ENCODE measurements at places on chromosomes 2 and 18.

DNA sequence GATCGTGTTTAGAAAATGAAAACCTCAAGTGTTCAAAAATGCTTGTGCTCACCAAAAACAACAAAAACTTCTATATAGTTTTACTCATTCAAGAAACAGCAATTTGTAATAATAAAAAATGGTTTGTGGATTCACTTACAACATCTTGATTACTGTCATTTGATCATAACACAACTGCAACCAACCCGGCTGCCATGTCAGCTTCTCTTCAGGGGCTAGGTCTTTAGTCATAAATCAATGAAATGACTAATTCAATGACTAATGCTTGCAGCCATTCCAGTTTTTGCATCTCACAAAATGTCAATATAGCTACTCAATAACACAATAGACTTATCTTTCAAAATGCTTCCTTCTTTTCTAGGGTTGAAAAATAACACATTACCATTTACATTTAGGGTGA, 128.0 kb downstream of the OLA1 start:
- DNase-seq: no peak

- DNase-seq: no peak
These were observed 5.0 kb upstream of the EVA1A start for GRCh38 chr2:75565472-75566462.

- DNase-seq: no peak
These were observed 57.9 kb downstream of the COL4A3 start for GRCh38 chr2:227222292-227222691.

DNA sequence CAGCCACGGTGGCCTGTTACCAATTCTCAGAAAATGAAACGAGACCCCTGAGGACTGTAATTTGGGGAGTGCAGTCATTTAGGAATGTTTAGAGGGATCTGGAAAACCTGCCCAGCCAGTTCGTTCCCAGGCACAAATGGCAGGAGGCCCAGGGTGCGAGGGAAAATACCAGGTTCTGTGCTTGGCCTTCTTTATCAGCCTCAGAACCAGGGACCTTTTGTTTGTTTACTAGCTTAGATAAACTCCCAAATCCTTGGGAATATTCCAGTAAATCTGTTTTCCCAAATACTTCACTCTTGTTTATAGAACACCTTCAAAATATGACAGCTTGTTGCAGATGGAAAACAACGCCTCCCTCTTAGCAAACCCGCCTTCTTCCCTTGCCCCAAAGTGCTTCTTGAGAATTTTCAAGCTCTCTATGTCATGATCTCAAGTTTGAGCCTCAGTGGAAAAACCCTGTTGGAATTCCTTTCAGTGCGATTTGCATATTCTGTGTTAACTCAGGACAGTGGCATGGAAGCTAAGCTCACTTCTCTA, 400.3 kb upstream of the SMIM21 start:
- no peak for DNase-seq

DNA sequence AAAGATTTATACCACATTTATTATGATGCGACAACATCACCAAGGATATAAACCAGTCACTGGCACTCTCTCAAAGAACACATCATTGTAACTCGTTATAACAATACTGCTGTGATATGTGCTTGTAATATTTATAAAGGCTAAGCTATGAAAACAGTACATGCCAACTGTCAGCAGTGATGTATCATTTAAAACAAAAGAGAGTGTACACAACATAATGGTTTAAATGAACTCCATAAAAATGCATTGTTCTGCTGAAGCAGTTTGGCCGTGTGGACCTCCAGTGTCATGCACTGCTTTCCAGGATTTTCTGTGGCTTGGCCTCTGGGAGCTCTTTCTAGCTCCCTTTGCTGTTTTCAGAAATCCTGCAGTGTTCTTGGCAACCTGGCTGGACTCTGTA, 215.6 kb downstream of the MTX2 start:
- DNase-seq: no peak

GRCh38 chr2:10410823-10411437, 37.2 kb downstream of the ODC1 start:
- no peak for DNase-seq

GRCh38 chr2:189880832-189881492, 96.7 kb downstream of the PMS1 start:
- DNase-seq: no peak

GRCh38 chr2:239241431-239241960, 159.3 kb downstream of the HDAC4 start:
- DNase-seq: no peak

- DNase-seq: no peak
These were observed 95.3 kb downstream of the FSIP2 start for GRCh38 chr2:185833864-185834263.

DNA sequence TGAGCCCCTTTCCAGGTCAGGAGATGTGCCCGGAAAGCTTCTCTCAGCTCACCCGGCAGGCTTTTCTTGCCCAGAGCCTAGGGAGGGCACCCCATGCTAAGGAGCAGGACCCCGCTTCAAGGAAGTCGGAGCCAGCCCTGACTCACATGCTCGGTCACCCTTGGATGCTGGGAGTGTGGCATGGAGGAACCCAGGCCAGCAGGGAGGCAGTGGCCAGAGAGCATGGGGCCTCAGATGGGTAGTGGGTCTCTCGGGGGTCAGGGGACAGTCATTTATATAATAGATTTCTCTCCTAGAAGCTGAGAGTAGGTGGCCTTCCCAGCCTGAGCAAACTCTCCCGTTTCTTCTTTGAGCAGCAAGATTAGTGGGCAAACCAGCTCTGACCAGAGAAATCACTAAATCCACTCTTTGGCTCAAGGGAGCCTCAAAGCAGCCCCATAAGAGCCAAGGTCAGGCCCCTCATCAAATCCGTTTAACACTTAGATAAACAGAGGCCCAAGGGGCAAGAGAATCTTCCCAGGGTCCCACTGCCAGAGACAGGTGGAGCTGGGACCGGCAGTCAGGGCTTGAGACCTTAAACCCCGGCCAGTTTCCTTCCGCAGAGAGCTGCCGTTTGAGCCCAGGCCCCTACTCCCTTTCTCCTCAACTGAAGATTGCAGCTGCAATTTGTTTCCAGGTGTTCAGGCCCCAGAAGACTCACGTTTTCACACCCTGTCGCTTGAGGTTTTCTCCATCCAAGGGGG, 113.1 kb downstream of the CYP26B1 start:
- DNase-seq: no peak

GRCh38 chr2:237651761-237652160, 24.4 kb downstream of the LRRFIP1 start:
- DNase-seq: no peak

- DNase-seq: no peak
These were observed 182.7 kb downstream of the RPIA start for GRCh38 chr2:88874063-88874657.

DNA sequence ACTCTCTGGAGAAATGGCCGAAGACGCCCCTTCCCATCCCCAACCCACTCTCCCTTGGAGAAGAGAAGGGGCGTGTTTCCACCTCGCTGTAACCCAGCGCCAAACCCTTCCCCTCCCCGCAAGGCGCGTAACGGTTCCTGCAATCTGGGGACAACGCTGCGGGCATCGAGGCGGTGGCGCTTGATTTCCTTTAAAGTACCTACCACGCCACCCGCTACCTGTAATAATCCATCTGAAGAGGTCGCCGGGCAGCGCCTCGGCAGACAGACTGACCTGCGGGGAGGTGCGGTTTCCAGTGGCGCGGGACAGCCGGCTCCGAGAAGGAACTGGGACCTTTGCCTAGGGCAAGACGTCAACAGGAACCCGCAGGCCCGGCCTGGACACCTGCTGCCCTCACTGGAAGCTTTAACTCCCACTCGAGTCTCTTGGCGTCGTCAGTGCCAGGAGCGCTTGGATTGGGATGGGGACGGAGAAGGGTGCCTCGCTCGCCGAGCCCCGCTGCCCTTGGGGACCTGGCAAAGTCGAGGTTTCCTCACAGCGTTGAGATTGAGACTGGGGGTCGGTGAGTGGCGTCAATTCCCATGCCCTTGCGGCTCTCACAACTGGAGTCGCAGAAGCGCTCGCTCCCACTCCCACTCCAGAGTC, at the start of gene CYP1B1:
Gene CYP1B1, minus strand, starts transcription at position 645 of the 645 bp plus-strand sequence. CDS start 763 bp downstream, outside the sequence.
- peak; percentile 40 for DNase-seq

- DNase-seq: no peak
These were observed 256.8 kb downstream of the ZNF385B start for GRCh38 chr2:179604598-179604997.

DNA sequence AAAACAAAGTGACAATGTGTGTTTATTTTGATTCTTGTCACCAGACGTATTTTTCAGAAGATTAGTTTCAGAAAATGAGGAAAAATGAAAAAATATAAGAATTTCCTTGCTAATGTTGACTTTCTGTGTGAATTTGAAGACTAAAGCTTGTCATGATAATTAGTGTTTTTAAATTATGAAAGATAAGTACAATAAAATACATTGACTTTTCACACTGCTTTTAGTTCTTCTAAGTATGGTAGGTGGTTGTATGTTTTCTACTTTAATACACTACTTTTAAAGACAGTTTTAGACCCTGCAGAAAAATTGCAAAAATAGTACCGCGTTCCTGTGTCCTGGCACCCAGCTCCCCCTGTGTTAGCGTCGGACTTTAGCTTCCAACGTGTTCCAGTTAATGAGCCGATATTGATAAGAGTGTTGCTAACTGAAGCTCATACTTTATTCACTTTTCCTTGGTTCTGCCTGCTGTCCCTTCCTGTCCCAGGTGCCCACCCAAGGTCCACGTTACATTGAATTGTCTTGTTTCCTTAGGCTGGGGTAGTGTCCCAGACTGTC, 695 bp downstream of the RBFA start:
- no peak for DNase-seq

DNA sequence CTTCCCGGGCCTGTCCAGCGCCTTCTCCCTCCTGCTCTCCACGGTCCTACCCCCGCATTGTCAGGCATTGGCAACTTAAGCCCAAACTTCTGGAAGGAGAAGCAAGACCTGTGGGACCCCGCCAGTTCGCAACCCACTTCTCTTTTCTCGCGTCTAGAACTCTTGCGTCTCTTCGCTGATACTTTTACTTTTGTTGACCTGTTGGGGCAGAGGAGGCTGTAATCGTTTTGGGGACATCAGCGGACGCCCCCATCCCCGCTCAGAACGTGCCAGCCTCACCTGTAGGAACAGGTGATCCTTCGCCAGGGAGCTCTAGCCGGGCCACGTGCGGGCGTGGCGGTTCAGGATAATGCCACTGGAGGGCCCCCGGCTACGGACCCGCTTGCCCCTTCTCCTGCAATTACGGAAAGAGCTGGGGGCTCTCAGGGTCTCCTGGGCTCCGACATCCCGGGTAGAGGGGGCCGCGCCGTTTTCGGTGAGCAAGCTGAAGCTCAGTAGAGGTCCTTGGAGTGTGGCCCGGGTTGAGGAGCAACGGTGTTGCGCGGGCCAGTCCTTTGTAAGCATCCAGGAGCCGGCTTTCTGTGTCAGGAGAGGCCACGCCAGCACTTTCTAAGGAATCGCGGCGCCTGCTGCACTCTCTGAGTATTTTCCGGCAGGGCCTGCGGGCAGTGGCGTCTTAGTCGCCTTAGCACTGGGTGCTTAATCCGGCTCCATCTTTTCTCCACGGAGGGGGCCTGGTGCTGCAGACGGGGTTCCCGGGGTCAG, 1.6 kb downstream of the MTCL1 start:
- DNase-seq: peak; percentile 41

DNA sequence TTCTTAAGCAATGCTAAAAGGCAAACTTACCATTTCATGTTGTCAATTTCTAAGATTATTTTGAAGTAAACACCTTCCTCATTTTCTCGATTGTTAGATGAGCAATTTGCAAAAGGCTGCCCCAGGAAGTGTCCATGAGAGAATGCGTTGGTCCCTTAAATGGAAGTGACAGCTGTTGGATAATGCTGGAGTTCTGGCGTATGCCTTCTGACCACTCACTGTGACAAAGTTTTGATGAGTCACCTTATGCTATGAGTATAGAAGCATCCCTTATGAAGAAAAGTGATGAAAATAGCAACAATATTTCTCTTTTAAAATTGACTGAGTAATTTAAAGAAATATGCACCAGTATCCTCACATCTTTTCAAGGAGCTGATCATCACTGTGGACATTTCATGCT, 1497.5 kb downstream of the DPP10 start:
- no peak for DNase-seq

DNA sequence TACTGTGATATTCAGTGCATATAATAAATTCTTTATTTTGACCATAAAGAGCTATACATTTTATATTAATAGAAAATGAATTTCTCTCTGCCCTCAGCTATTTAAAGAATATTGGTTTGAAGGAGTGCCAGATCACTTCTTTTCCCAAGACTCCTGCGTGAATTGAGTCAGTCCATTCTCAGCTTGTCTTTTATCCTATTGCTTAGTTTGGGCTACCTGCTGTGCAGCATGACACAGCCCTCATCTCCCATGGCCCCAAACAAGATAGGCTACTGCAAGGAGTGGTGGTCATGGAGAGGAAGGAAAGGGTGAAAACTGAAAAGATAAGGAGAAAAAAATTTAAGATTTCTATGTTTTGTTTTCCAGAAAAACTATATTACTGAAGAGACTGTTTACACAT, 10.1 kb upstream of the FBXO11 start:
- DNase-seq: no peak

DNA sequence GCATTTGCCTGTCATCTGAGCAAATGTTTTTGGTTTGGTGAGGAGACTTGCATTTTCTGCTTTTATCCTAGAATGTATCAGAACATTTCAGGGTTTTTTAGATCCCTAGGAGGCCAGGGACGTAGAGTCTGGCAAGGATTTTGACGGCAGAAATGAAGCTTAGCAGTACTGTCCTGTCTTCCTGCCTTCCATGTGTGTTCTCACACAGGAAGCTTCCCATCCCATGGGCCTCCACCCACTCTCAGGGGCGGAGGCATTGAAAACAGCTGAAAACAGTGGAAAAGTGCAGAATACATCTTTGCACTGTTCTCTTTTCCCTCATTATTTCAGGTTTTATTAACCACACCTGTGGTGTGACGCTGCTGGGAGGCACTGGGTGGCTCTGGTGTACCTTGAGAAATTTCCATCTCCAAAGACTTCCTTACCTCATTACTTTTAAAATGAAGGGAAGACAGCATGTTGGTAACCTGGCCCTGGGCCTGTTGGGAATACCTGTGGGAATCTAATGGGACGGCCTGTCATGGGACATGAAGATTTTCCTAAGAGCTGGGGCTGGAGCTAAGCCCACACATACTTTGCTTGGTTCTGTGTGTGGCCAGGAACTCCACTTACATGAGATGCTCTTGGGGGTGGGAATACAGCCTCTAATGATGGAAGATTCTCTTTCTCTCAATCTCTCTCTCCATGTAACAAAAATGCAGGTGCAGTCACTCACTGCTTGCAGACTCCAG, 20.5 kb downstream of the PCARE start:
- DNase-seq: no peak

- DNase-seq: no peak
These were observed 105.0 kb downstream of the CELF4 start for GRCh38 chr18:37460604-37461003.

DNA sequence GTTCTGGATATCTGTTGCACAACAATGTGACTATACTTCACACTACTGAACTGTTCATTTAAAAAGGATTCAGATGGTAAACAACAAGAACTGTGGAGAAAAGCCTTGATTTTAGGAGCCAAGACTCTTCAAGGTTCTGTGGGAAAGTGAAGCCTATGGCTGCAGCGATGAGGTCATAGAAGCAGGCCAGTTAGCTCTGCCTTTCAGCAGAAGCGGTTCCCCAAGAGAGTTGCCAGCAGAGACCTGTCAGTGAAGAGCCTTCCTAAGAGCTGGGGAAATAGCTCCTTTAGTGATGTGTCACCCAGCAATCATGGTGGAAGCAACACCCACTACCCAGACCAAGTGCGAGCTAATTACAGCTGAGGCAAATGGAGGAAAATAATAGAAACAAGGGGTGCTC, 346.5 kb upstream of the ETAA1 start:
- DNase-seq: no peak

- no peak for DNase-seq
These were observed 301.1 kb upstream of the TANK start for GRCh38 chr2:160859096-160859495.

Measured in ovary (tissue), 10 donors.